ENCODE measurements at places on chromosomes 16 and 17.

GRCh38 chr16:22638393-22639206 lies 127.9 kb downstream of the NPIPB5 start:
- peak; percentile 47 for DNase-seq

- no peak for DNase-seq
Measured at GRCh38 chr17:35068249-35068648, 4.7 kb upstream of the RFFL start.

DNA sequence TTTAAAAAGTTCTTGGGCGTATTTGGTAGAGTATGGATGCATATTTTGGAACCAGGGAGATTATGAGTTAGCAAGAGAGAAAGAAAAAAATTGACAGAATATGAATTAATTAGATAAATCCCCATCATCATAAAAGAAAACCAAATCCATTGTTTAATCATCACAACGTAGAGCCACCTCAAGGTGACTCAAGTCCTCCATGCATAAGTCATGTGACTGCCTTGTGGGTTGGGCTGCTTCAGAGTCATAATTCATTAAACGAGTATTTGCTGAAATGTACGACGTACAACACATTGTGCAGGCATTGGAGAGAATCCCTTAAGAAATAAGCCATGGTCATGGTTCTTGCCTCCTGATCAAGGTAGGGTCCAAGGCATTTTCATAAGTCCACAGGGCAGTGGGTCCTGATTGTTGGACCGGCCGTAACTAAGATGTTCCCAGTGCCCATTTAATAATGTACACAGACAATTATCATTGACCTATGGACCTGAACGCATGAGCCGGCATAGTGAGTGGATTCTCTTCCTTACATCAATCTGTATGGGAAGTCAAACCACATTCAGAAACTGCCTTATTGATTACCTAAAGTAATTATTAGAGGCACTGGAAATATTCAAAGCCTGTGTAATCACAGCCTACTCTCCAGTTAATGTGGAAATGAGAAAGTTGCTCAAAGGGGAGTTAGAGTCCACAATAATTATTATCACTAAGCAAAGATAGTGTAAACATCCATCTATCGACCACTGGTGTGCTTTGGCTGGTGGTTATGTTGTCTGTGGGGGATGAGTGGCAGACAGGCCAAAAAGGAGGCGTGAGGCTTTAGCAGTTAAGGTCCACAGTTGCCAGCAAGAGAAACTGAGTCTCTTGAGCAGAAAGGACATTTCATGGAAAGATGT lies 165.4 kb downstream of the PITPNC1 start:
- no peak for DNase-seq

GRCh38 chr17:43224146-43224705 lies 4.2 kb downstream of the CCDC200 start:
- no peak for DNase-seq

DNA sequence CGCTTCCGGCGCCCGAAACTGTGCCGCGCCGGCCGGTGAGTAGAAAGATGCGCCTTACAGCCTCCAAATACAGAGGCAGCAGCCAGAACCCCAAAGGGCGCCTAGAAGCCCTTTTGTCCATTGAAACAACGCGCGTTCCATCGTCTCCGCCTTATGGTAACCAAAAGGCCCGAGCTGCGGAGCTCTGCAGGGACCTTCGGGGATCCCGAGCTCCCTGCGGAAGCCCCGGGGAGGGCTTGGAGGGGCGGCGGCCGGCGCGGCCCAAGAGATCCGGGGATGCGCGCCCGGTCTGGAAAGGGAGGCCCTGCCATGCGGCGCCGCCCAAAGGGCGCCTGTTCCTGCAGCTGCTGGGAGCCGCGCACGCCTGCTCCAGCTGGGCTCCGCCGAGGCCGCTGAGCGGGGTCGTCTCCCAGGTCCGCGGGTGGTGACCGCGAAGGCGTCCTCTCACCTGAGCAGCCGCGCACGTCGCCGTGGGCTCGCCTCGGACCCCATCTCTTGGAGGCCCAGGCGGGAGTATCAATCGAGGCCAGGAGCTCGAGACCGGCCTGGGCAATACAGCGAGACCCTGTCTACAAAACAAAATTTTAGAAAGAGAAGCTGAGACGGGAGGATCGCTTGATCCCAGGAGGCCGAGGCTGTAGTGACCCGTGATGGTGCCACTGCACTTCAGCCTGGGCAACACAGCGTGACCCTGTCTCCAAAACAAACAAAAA lies 742 bp upstream of the FBXO31 start:
- no peak for DNase-seq

DNA sequence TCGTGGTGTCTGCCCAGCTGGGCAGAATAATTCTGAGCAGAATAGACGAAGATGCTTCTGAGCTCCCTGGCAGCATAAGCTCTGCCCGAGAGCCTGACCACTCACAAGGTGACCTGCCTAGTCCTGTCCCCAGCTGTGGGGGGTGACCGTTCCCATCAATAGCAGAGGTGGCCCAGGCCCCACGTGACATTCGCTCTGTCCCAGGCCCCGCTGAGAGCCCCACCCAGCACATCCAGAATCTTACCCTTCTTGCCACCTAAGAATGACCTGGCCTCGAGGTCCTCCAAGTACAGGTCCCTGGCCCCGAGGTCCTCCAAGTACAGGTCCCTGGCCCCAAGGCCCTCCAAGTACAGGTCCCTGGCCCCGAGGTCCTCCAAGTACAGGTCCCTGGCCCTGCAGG lies 695 bp upstream of the TMEM204 start:
- DNase-seq, result no peak

- no peak for DNase-seq
Measured at GRCh38 chr17:68784431-68784830, 170.8 kb downstream of the ABCA8 start.

DNA sequence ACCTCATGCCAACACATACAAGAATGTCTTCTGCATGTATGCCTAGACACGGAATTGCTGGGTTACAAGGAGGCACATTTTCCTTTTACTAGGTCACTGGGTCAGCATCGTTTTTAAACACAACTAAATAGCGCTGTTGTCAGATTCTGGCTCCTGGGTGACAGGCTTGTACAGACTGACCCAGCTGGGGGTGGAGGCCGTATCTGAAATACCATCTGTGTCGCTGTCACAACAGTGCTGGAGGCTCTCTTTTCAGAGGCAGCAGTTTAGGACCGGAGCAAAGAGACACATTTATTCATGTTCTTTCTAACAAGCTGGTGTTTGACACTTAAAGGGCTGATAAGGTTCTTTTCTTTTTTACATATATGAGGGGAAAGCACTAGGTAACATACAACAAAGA lies 403.0 kb upstream of the ASIC2 start:
- DNase-seq, result no peak

- no peak for DNase-seq
Measured at GRCh38 chr16:7393680-7394079, 61.0 kb downstream of the RBFOX1 start.

DNA sequence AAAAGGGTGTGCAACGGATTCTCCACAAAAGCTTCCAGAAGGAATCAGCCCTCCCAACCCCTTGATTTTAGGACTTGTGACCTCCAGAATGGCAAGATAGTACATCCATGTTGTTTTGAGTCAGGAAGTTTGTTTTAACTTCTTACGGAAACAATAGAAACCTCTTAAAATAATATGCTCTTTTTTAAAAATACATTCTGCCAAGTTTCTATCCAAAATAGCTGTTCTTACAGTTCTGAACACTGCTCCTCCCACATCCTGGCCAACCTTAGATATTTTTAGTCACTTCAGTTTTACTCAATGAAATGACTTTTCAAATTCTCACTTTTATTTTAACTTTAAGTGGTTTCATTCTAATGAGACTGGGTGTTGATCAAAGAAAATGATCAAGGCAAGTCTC lies 156.4 kb downstream of the ZNF18 start:
- DNase-seq, result no peak

DNA sequence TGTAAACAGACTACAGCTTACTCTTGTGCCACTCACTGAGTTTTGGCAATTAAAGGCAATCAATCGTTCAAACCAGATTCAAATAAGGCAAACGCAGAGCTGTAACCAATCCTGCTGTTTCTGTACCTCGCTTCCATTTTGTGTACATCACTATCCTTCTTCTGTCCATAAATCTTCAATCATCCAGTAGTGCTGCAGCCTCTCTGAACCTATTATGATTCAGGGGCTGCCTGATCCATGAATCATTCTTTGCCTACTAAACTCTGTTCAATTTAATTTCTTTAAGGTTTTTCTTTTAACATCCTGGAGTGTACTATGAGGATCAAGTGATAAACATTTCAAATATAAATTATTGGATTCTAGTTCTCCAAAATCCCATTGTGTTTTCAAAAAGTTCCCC lies 93.9 kb downstream of the CEP112 start:
- peak; percentile 58 for DNase-seq

DNA sequence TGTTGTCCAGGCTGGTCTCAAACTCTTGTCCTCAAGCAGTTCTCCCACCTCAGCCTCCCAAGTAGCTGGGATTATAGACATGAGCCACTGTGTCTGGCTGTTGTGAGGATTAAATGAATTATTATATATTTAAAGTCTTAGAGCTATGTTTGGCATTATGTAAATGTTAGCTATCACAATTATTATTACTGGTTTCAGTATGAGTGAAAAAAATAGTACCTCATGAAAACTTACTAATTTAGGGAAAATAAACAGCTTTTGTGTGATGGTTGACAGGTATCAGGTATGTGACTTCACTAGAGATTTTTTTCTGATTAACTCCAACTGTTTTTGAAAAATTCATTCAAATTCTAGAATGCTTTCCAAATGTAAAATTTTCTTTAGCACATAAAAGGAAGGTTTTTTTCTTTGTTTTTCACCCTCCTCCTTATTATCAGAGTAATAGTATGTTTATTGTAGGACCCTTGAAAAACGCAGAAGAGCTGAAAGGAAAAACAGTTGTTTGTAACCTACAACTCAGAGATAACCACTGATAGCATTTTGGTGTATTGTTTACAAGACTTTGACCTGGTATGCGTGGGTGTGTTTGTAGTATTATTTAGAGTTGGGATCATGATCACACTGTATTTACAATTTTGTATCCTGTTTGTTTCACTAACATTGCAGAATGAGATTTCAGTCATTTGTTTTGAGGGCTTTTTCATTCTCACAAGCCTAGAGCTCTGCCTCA lies 13.2 kb downstream of the NLK start:
- no peak for DNase-seq

- no peak for DNase-seq
Measured at GRCh38 chr17:36074365-36074764, 10.3 kb downstream of the CCL18 start.

- DNase-seq, result peak; percentile 75
Measured at GRCh38 chr17:57954397-57955182, 622 bp downstream of the CUEDC1 start.

Measured in fibroblast of skin of abdomen (primary cell).